ENCODE measurements at places on chromosomes 5 and 9.

DNA sequence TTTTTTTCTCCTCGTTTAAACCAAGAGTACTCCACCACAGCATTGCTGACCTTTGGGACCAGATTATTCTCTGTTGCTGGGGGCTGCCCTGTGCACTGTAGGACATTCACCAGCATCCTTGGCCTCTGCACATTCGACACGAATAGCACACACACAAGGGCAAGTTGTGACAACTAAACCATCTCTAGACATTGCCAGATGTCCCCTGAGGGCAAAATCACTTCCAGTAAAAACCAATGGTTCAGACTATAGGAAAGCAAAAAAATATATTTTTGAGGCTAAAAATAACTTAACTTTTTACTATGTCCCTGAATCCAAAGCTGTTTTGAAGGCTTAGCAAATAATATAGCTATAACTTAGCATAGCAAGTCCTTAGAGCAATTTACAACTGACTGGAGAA, 65.9 kb downstream of the SEMA5A start:
- no peak for DNase-seq

GRCh38 chr9:86486891-86487837, 133.0 kb upstream of the TUT7 start:
- DNase-seq: no peak

GRCh38 chr5:34499001-34499734, 157.0 kb upstream of the RAI14 start:
- DNase-seq: no peak

- no peak for DNase-seq
These were observed 3.6 kb upstream of the TRIM41 start for GRCh38 chr5:181219262-181220177.

DNA sequence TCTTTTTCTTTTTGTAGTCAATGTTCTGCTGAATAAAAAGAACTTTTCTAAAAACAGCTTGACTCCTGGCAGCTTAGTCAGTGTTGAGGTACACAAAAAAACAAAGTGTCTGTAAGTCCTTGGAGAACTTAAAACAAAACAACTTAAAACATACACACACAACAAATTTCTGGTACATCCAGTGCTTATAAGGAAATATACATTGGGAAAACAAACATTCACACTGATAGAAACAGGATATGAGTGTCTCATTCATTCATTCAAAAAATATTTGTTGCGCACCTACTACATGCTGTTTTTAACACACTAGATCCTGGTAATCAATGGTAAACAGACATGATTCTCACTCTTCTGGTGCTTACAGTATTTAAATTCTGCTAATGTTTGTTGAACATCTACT, 27.4 kb upstream of the MEGF9 start:
- DNase-seq: no peak

GRCh38 chr5:142325725-142326479, 1.1 kb upstream of the SPRY4 start:
- no peak for DNase-seq

- no peak for DNase-seq
These were observed 169.6 kb downstream of the SLC12A2 start for GRCh38 chr5:128253161-128253560.

DNA sequence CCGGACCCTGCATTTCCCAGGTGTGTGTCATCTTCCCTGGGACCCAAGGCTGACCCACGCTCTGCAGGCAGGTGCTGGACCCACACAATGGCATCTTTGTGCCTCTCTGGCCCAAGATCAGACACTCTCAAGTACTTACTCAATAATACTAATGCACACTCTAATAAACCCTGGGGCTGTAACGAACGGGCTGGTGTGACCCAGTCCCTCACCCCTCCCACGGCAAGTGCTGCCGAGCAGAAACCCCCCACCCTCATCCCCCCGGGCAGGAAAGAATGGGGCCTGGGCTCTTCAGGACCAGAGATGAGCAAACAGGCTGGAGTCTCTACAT, 1.1 kb upstream of the OBP2B start:
- no peak for DNase-seq

DNA sequence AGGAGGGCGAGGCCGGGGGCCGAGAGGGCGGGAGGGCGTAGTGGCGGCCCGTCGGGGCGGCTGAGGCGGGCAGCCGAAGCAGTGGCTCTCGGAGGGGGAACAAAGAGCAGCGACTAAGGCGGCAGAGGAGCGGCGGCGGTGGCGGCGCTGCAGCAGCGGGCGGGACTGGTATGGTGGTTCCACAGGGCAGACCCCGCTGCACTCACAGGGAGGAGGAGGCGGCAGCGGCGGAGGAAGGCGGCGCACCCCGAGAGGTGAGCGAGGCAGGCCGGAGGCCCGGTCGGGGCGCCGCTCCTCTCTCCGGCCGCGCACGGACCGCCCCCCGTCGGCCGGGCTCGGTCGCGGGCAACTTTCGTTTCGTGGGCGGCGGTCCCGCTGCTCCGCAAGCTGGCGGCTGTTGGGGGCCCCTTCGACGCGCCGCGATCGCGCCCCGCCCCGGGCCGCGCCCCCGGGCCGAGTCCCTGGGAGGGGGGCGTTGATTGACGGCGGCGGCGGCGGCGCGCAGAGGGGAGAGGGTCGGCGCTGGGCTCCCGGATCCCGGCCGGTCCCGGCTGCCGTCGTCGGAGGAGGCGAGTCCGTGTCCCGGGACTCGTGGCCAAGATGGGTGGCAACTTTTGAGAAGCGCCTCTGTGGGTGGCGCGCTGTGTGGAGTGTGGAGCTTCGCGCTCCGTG, 467 bp downstream of the CNOT6 start:
- DNase-seq: no peak

DNA sequence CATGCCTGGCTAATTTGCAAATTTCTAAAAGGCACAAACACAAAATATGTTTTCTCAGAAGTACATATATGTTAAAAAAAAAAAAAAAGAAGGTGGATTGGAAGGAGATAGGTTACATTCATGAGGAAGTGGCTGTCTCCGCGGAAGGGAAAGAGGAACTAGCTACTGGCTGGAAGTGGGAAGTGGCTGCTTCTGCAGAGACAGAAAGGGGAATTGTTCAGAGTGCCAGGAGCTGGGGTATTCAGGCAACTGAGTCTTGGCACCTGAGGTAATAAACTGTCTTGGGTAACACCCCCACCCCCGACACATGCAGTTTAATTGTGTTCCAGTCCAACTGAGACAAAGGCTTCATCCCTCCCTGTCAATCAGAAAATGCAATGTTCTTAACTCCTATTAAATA, 45.6 kb downstream of the S1PR3 start:
- no peak for DNase-seq

- DNase-seq: no peak
These were observed 6.7 kb downstream of the ADAMTSL1 start for GRCh38 chr9:18480662-18481093.

- no peak for DNase-seq
These were observed 22.9 kb upstream of the ROPN1L start for GRCh38 chr5:10418654-10419345.
